Cortex of kidney (tissue), 1 donor: ENCODE measurements at places on chromosomes 12 and 14.

GRCh38 chr14:95697764-95698163 is 11.5 kb downstream of the TCL1B start:
- DNase-seq, result no peak

- no peak for DNase-seq
Observed at GRCh38 chr12:125406131-125406530, 340.9 kb downstream of the AACS start.

GRCh38 chr14:99545586-99545985 is 58.4 kb downstream of the CCDC85C start:
- DNase-seq, result no peak

DNA sequence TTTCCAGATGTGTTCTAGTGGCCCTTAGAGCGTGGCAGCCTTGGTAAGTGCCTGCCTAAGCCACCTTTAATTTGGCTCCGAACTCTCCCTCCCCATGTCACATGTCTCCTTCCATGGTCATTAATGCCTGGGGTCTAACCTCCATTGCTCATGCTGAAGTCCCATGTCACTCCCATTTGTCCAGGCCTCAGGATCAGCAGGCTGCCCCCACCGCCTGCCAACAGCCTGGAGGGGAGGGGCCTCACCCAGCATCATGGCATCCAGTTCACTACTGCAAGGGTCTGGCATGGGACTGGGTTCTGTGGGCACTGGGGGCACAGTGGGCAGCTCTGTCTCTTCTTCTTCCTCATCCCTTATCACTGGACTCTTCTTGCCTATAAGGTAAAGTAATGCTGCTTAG is 4.4 kb downstream of the MMP19 start:
- DNase-seq, result no peak

DNA sequence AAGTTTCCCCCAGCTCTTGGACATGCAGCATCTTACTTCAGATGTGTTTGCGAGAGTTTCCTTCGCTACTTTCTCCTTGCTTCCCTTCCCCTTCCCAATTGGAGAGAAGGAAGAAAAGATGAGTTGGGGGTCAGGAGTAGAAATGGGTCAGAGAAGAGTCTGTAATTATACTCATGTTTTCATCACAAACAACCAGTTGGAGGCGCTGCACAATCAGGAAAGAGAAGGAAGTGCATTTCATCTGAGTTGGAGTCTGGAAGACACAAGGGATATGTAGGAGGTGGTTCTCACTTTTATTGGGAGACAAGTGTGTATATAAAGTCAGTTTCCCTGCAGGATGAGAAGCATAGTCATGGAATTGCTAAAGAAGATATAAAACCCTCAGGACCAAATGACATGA is 31.3 kb upstream of the VSX2 start:
- no peak for DNase-seq

- no peak for DNase-seq
Observed at GRCh38 chr12:95943330-95943842, at the start of gene AMDHD1. TSS of gene AMDHD1 (plus strand) at chr12:95943331. CDS start at chr12:95943399, 68 bp downstream.

GRCh38 chr12:6542209-6543009 is 8.1 kb downstream of the GAPDH start:
- DNase-seq, result no peak

DNA sequence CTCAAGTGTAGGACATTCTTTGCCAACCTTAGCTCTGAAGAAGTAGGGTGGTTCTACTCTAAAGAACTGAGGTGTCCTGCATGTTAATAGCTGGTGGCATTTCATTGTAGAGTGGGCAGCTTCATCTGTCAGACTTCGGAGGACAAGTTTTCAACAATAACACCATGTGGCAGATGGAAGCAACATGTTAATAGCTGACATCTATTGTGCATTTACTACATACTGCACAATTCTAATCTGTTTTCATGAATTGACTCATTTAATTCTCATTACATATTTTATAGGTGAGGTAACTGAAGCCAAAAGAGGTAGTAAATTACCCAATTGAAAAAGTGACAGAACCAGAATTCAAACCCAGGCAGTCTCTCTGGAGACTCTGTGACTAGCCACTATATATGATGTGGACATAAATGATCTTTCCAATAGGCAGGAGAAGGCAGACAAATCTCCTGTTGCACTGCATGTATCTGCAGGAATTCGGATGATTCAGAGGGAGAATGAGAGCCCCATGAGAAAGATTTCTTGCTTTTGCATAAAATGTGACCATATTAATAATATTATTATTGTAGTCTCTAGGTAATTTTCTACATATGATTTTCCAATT is 137.2 kb upstream of the E2F7 start:
- DNase-seq, result no peak

DNA sequence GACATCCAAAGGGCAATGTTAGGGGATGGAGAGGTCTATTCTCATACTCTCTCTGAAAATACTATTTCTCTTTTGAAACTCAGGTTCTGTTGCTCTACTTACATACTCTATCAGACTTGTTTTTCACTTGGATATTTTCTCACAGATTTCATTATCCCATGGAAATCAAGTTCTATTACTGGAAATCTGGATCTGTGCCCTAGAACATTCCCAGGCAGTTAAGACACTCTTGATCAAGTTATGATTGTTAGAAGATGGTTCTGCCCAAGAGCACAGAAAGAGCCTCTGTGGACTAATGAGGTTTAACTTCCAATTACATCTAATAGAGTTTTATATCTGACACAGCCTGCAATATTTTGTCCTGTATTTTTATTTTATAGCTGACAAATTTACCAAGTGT is 591.0 kb upstream of the ATP2B1 start:
- DNase-seq, result no peak

- DNase-seq, result no peak
Observed at GRCh38 chr14:93951635-93952540, 24.5 kb downstream of the ASB2 start.

- no peak for DNase-seq
Observed at GRCh38 chr14:39467889-39468524, 35.8 kb upstream of the FBXO33 start.

GRCh38 chr12:78470354-78471195 is 394.0 kb upstream of the SYT1 start:
- DNase-seq, result no peak

DNA sequence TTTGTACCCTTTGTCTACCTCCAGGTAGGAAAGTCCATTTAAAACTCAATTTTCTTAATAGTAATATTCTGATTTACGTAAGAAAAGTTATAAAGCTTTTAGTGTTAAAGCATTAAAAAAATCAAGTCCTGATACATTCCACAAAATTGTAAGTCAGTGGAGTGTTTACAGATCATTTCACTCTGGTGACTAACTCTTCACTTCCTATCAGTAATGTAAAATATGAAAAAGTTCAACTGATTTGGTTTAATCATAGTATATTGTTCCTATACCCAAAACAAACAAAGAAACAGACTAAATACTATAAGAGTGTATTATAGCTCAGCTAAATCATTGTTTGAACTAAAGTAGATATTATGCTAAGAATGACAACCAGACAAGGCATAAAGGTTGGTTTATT is 85.9 kb downstream of the VEZT start:
- no peak for DNase-seq

DNA sequence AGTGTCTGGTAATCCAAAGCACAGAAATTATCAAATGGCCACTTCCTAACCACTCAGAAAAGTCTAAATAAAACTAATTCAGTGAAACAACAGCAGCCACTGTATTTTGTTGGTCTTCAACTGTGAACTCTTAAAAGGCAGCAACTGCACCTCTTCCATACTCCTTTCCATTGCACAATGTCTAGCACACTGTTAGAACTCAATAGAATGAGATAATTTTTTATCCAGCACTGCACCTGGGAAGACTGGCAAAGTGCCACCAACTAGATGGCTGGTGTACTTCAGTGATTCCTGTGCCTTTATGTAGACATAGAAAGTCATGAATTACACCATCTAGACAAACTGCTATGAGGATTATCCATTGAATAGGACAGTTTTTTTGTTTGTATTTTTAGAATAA is 26.2 kb downstream of the LGR5 start:
- DNase-seq, result no peak

DNA sequence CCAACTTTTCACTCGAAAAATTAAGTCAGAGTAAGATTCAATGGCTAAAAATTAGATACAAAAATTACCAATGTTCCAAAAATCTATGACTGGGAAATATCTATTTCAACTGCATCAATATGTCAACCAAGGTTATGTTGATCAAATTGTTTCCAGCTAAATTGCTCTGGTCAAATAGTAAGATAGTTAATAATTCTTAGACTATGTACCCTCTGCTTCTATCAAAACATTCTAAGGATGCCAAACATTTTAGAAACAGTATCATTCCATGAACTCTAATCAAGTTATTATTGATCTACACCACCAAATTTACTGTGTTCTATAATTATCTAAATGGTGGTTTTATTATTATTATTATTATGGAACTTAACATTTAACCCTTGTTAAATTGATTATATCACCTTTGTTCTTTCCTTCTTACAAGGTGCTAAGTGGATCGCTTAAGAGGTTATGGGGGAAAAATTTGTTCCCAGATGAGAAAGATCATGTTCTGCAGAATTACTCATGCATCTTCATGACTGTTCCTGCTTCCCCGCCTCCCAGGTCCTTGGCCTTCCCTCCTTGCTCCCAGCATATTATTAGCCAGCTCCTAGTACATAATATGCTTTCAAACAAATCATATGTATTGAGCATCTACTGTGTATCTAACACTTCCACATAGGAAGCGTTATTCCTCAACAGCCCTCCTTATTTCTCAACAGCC is 240.5 kb upstream of the KRR1 start:
- no peak for DNase-seq

GRCh38 chr12:85831327-85831990 is 4.8 kb downstream of the RASSF9 start:
- DNase-seq, result no peak

GRCh38 chr12:93427779-93428564 is 13.8 kb downstream of the UBE2N start:
- DNase-seq, result no peak

DNA sequence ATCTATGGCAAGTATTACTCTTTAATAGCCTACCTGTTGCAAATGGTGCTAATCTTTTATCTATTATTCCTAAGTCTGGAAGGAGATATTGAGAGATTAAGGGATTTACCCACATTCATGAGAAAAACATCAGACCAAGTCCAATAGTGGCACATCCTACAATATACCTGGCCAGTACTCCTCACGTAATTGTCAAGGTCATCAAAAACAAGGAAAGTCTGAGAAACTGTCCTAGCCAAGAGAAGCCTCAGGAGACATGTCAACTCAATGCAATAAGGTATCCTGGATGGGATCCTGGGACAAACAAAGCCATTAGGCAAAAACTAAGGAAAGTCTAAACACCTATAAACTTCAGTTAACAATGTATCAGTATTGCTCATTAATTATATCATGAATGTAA is 12.5 kb downstream of the NR2C1 start:
- DNase-seq, result no peak

DNA sequence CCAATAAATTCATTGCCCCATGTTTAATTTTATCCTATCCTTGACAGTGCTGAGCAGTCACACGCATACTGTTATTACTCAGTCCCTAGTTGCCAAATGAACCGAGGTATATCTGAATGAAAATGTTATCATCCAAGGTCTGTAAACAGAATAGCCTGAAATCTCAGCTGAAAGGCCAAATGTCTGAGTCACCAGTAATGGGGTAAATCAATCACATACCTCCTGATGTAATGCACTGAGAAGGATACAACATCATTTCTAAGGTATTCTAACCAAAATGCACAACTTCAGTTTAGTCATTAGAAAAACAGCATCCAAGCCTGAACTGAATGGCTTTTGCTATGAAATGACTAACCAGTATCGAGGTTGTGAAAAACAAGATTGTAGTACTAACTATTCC is 228.6 kb downstream of the DPF3 start:
- DNase-seq, result no peak

DNA sequence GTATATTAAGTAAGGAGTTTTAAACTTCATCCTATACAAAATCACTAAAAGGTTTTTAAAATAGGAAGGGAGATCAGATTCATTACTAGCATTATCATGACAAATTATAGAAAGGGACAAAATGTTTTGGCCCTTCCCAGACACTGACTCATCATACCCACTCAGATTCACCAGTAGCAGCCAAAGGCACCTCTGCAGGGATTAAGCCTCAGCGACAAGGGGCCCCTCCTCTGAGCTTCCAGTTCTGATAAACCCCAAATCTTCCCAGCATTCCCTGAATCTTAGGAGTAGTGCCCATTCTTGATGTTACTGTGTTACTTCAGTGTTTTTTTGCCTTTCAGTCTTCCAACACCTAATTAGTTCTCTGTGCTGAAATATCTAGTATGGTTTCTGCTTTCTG is 14.5 kb downstream of the KRAS start:
- DNase-seq, result no peak

DNA sequence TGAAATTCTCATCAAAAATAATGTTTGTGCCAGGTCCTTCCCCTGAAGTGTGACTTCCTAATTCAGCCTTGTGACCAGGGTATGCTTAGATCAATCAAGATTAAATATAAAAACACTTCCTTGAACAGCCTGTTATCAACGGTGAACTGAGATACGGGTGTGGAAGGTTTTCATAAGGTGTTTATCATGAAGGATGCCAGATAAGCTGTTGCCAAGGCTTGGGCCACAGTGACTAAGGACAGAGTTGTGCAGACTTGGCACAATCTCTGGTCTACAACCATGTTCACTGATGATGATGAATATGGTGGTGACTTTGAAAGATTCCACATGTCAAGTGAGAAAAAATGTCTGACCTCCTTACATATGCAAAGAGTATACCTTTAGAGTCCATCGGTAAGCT is 51.3 kb upstream of the LIN7A start:
- DNase-seq, result no peak

DNA sequence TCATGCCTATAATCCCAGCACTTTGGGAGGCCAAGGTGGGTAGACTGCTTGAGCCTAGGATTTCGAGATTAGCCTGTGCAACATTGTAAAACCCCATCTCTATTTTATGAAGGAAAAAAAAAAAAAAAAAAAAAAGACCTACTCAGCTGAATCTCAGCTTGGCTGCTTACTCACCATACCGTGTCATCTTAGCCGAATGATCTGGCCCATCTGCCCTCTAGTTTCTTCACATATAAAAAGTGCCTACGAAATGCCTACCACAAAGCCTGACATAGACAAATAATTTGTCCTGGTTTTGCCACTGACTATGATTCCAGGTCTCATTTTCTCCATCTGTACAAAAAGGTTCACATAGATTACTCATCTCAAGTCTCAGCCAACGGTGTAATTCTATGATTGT is 10.1 kb downstream of the DIABLO start:
- no peak for DNase-seq

DNA sequence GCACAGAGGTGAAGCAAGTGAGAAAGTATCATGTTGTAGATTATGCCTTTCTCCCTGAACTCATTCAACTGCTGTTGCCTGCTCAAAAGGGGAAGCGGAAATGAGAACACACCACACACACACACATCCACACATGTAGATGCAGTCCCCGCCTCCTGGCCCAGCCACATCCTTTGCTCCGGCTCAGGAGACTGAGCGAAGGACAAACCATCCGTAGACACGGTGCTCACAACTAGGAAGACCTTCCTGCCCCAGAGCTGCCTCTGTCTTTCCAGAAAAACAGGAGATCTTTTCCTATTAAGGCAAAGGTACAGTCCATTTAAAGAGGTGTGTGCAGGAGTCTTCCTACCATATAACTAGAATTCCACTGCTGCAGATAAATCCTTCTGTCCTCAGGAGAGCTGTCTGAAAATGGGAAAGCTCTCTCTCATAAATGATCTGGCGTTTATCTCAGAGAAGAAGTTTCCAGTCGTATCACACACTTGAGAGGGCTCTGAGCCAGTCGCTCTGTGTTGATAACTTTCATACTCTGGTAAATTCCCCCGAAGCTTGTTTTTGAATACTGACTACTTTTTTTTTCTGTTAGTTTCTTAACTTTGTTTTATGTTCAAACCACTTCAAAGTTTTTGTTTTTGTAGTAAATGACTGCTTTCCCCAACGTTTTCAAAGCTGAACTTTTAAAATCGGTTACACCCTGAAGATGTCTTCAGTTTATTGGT is at the start of gene TESPA1:
Gene TESPA1 (minus strand): TSS at position 105 of the 719 bp plus-strand sequence. CDS start 10,200 bp downstream, outside the sequence.
- DNase-seq, result no peak
